Cerebellum (tissue), 4 donors: ENCODE measurements at places on chromosomes 3 and 15.

DNA sequence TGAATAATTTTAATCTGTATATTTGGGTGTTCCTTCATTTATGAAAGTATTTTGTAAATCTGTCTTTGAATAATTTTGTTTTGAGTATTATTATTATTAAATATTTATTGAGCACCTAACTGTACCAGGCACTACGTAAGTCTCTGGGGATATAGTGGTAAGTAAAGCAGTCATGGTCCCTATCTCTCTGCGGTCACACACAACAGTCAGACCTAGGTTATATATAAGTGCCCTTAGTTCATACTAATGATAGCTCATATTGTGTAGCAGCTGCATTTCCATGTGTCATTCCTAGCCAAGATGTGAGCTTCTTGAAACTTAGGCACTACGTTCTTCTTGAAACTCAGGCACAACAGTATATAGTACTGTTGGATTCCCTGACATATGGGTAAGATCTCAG lies 12.4 kb downstream of the NKTR start:
- DNase-seq, result no peak

- DNase-seq, result no peak
Observed at GRCh38 chr3:141006344-141006743, 44.8 kb upstream of the SPSB4 start.

DNA sequence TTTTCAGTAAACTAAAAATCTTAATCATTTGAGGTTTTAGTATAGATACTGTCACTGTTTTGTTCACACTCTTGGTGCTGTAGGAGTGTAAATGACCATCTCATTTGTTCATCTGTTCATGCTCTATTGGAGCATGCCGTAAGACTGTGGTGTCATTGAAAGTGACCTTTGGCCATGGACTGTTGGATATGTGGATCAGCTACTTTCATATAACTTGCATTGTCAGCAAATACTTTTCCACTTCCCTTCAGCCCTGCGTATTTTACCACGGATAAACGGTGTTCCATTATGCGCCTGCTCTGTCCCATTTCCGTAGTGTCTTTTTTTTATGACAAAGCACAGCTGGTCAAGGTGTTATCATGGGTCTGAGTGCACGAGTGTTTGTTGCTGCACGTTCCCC lies 32.6 kb upstream of the SENP5 start:
- no peak for DNase-seq

- no peak for DNase-seq
Observed at GRCh38 chr15:69223083-69223813, 62.8 kb downstream of the GLCE start.

DNA sequence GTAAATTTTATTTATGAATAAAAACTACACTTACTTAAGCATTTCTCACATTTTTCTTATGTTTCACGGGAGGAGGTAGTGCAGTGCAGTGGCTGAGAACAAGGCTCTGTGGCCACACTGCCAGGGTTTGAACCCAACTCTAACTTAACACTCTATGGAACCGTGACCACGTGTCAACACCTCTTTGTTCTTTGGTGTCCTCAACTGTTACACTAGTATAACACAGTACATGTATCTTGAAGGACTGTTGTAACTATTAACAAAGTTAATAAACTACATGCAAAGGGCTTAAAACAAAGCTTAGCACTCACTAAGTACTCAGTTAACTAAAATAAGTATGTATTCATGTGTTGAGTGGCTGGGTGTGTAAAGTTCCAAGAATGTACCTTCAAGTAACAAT lies 19.5 kb downstream of the CD47 start:
- DNase-seq, result no peak

DNA sequence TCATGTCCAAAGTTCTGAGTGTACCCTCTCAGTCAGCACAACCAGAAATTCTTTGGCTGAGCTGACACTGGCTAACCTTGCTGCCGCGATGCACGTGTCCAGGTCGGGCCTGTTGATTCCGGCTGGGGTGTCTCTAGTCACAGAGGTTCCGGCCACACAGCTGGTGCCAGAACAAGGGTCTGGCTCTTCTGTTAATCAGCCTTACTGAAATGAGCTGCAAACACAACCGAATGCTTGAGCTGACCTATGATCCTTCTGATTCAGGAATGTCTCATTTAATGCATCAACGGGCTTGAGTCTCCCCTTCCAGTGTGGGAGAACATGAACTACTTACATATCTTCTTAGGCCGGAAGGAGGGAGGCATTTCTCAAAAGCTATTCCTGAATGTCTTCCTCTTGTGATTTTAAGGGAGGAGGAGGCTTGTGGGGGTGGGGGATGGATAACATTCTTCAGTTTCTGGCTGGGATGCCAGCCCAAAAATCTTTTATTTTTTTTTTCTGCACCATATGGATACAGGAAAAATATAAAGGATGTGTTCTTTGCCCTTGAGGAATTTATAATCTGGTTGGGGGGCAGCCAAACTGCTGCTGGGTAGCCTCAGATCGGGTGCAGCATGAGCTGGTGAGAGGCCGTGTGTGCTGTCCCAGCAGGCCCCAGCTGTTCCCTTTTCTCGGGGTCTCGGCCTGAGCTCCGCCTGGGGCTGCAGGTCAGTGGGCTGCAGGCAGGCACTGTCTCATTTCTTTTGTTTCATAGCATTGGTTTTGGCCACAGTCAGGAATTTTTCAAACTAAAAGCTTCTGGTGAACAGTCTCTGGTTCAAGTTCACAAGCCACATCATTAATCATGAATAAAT lies 319.1 kb upstream of the TBL1XR1 start:
- peak; percentile 20 for DNase-seq
